ENCODE measurements at places on chromosomes 5 and 9.

GRCh38 chr5:95600557-95600956 is 19.3 kb upstream of the GPR150 start:
- no peak overlapping the region for H3K27ac ChIP-seq
- peaks cover 9% of the 10 kb centered on the region for H3K4me1 ChIP-seq
- no peaks in the 10 kb centered on the region for H3K27me3 ChIP-seq
- no peak for DNase-seq
- H3K4me3 ChIP-seq = no peak overlapping the region
- peaks cover 25% of the 10 kb centered on the region for H3K36me3 ChIP-seq

- H3K36me3 ChIP-seq = no peaks in the 10 kb centered on the region
- H3K4me3 ChIP-seq = no peak overlapping the region
- DNase-seq = no peak
- no peak overlapping the region for H3K27ac ChIP-seq
Observed at GRCh38 chr5:147887930-147888329, 9.4 kb downstream of the SCGB3A2 start.

DNA sequence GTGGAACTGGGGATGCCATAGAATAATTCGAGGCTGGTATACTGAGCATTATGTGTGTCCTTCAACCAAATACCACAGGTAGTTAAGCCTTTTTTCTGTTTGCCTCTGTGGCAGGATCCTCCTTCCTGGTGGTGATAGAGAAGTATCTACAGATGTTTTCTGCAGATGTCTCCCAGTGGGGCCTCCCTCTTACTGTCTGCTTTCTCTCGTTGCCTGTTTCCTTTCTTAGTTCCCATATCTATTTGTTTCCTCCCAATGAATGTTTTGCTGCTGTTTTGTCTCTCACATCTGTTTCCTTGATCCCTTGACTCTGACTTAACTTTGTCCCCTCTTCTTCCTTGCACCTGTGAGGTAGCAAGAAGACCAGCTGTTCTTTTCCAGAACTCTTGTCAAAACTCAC is 130.9 kb upstream of the NUDT12 start:
- H3K4me3 ChIP-seq = no peak overlapping the region
- H3K27ac ChIP-seq = no peak overlapping the region
- no peaks in the 10 kb centered on the region for H3K36me3 ChIP-seq
- no peak for DNase-seq
- H3K4me1 ChIP-seq = no peaks in the 10 kb centered on the region

- H3K4me1 ChIP-seq = no peaks in the 10 kb centered on the region
- no peak overlapping the region for H3K4me3 ChIP-seq
- no peaks in the 10 kb centered on the region for H3K36me3 ChIP-seq
- H3K27me3 ChIP-seq = peaks cover 12% of the 10 kb centered on the region
- H3K27ac ChIP-seq = no peak overlapping the region
- DNase-seq = no peak
Observed at GRCh38 chr5:88875341-88876234, 7.4 kb downstream of the MEF2C start.

- peak overlapping the region; percentile 62 for H3K4me3 ChIP-seq
Observed at GRCh38 chr5:124888050-124888506, 141.6 kb upstream of the ZNF608 start.

DNA sequence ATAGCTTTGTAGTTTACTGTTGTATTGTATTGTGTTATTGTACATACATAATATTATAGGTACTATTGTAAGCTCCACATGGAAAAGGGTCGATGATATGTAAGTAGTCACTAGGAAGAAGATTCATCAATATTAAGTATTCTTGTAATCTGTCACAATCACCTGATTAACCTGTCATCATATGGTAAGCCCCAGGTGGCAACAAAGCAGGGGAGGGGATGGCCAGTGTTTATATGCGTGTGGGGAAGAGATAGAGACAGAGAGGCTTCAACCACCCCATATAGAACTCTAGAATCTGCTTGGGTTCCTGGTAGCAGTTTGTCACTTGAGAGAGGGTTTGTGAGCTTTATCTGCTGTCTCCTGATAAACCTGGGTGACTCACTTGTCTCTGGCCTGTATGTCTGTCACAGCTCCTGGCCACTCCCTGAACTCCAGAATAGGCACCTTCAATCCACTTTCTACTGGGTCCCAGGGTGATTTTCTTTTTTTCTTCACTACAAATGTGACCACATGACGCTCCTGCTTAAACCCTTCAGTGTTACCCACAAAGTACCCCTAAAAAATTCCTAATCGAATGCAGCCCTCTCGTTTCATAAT is 48.9 kb upstream of the CPEB4 start:
- peaks cover 3% of the 10 kb centered on the region for H3K27me3 ChIP-seq
- no peaks in the 10 kb centered on the region for H3K36me3 ChIP-seq
- no peak for DNase-seq
- H3K4me1 ChIP-seq = peaks cover 8% of the 10 kb centered on the region
- no peak overlapping the region for H3K27ac ChIP-seq

GRCh38 chr5:144585681-144586080 is 415.0 kb downstream of the KCTD16 start:
- peak; percentile 11 for DNase-seq
- peaks cover 3% of the 10 kb centered on the region for H3K27me3 ChIP-seq
- peak overlapping the region; percentile 57 for H3K27ac ChIP-seq
- no peak overlapping the region for H3K4me3 ChIP-seq
- H3K36me3 ChIP-seq = no peaks in the 10 kb centered on the region

DNA sequence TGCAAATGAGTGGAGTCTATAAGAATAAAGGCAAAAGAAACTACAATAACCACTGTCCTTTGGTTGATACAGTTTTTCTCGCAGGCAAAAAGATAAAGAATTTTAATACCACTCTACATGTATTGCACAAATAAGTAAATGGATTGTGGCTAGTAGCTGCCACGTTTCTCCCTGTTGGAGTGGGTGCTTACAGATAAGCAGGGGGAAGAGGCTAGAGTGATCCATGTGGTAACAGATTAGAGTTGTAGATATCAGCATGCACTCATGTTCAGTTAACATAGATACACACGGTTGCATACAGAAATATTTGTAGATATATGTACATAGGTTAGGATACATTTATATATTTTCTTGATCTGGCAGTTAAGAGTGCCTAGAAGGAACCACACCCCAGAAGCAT is 179.5 kb downstream of the ARHGEF28 start:
- peaks cover 26% of the 10 kb centered on the region for H3K27me3 ChIP-seq
- peaks cover 2% of the 10 kb centered on the region for H3K4me1 ChIP-seq
- no peak overlapping the region for H3K4me3 ChIP-seq
- H3K36me3 ChIP-seq = no peaks in the 10 kb centered on the region

DNA sequence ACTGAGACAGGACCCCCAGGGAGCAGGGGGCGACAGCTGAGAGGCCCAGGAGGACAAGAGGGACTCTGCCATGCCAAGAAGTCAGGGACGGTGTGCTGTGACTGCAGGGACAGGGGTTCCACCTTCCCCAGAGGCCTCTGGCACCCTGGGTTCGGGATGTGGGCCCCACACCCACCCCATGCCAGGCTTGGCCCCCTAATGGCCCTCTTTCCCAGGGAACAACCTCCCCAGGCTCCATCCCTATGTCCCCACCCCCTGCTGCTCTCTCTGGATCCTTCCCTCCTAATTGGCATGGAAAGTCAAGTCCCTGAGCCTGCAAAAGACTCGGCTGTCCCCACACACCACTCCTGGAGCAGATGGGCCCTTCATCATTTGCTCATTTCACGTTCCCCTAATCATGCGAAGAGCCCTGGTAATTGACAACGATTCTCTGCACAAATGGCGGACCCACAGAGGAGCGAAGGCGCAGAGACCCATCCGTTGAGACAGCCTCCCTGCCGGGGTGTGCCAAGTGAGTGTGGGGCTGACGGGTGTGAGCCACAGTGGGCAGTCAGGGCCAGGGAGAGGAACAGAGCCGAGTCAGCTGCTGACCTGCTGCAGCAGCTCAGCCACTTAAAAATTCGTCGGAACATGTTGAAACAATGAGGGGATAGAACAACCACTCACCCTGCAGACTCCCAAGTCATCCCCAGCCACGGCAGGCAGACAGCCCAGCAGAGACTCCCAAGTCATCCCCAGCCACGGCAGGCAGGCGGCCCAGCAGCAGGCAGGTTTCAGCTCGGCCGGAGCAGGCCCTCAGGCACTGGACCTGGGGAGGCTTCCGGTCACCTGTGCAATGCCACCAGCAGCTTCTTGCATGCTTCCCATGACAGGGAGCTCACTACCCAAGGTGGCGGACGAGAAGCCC is 109.0 kb downstream of the VAV2 start:
- DNase-seq = no peak
- no peaks in the 10 kb centered on the region for H3K36me3 ChIP-seq
- no peak overlapping the region for H3K4me3 ChIP-seq

DNA sequence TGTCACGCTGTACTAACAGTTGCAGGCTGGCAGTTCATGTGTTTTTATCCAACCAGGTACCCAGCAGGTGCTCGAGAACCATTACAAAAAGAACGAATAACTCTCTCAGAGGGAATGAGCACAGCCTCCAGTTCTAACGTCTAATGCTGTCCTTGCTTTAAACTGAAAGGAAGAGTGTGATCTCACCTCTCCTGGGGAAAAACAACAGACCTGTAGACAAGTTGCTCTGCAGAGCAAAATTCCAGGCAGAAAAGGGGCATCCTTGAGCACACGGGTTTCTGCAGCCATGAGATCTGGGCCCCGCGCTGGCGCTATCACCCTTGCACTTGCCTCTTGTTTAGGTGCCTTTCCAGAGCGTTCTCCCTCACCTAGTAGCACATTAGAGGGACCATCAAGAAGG is 92.5 kb upstream of the DNAH5 start:
- no peaks in the 10 kb centered on the region for H3K36me3 ChIP-seq
- peaks cover 8% of the 10 kb centered on the region for H3K27me3 ChIP-seq
- DNase-seq = no peak
- H3K4me1 ChIP-seq = peaks cover 60% of the 10 kb centered on the region
- H3K4me3 ChIP-seq = peak overlapping the region; percentile 57

- no peak overlapping the region for H3K27ac ChIP-seq
- no peaks in the 10 kb centered on the region for H3K36me3 ChIP-seq
- peaks cover 12% of the 10 kb centered on the region for H3K27me3 ChIP-seq
- no peak overlapping the region for H3K4me3 ChIP-seq
Observed at GRCh38 chr5:168613396-168613795, 34.2 kb upstream of the PANK3 start.

DNA sequence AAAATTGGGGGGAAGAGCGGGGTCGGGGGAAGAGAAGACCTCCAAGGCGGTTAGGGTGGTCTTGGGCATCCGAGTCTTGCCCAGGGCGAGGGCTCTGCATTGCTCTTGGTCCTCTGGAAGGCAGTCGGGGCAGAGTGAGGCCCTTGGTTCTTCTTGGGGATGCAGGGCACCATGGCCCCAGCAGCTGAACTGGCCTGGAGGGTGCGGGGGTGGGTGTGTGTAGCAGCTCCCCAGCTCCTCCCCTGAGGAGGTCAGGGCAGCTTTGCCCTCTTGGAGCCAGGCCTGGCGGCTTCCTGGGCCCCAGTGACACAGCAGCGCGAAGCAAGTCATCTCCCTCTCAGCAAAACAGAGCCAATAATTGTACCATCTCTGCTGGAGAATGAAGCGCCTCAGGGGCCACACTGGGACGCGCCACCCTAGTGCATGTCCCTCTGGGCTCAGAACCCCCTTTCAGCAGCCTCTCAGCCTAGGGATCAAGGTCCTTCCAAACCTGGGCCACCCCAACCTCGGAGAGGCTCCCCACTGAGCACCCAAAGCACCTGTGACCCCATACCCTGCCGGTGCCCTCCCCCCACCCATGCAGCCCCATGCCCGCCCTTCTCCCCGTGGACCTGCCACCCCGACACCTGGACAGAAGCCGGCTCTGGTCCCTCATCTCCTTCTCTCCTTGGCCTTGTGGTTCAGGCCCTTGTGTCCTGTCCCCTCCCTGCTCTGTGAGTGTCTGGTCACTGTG is 10.4 kb upstream of the RXRA start:
- H3K27ac ChIP-seq = no peak overlapping the region
- H3K27me3 ChIP-seq = peaks cover 3% of the 10 kb centered on the region
- peaks cover 12% of the 10 kb centered on the region for H3K36me3 ChIP-seq
- H3K4me3 ChIP-seq = no peak overlapping the region

DNA sequence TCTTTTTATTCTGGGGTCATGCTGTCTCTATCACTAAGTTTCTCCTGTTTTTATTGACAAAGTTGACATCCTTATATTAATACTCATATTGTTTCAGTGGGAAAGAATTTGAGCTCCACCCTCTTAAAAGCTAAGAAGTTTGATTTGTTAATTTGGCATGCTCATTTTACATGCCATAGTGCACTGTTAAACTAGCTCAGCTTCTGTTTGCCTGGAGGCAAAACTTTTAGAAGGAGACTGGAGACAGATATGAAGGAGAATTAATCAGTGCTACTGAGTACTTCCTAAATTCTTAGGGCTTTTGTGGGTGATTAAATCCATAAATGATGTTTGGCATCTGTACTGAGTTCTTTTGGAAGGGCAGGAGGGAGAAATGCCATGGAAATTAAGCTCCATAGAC is 138.9 kb downstream of the NTRK2 start:
- peaks cover 2% of the 10 kb centered on the region for H3K27me3 ChIP-seq
- peaks cover 44% of the 10 kb centered on the region for H3K4me1 ChIP-seq
- no peak for DNase-seq
- H3K36me3 ChIP-seq = no peaks in the 10 kb centered on the region

DNA sequence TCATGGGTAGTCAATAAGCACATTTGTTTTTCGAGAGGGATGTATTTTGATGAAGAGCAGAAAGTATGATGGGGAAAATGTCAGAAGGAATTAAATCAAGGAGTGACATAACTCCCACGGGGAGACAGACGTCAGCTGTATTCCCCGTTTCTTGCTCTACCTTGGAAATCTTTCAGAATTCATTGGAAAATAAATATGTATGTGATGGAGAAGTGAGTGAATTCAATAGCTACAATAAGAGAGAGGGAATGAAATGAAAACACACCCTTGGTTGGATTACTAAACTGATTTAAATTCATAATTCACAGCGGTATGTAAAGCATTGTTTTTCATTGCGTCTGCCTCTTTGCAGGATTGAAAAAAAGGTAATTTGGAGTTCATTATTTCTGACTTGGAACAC is 209.7 kb upstream of the KLF4 start:
- H3K4me3 ChIP-seq = no peak overlapping the region
- no peaks in the 10 kb centered on the region for H3K36me3 ChIP-seq
- H3K4me1 ChIP-seq = no peaks in the 10 kb centered on the region
- DNase-seq = no peak
- H3K27ac ChIP-seq = no peak overlapping the region
- H3K27me3 ChIP-seq = peaks cover 7% of the 10 kb centered on the region

GRCh38 chr5:83687124-83687619 is 33.5 kb downstream of the HAPLN1 start:
- H3K27me3 ChIP-seq = no peaks in the 10 kb centered on the region
- peaks cover 10% of the 10 kb centered on the region for H3K36me3 ChIP-seq
- H3K4me1 ChIP-seq = no peaks in the 10 kb centered on the region
- no peak for DNase-seq
- no peak overlapping the region for H3K27ac ChIP-seq
- no peak overlapping the region for H3K4me3 ChIP-seq

GRCh38 chr9:77975036-77975435 is 56.6 kb downstream of the GNAQ start:
- H3K27me3 ChIP-seq = no peaks in the 10 kb centered on the region
- H3K27ac ChIP-seq = no peak overlapping the region
- H3K4me1 ChIP-seq = peaks cover 55% of the 10 kb centered on the region
- DNase-seq = no peak
- H3K36me3 ChIP-seq = peaks cover 40% of the 10 kb centered on the region

GRCh38 chr5:10682801-10683525 is 78.1 kb downstream of the DAP start:
- H3K27me3 ChIP-seq = peaks cover 3% of the 10 kb centered on the region
- no peaks in the 10 kb centered on the region for H3K4me1 ChIP-seq

- H3K27me3 ChIP-seq = peaks cover 38% of the 10 kb centered on the region
- no peak overlapping the region for H3K27ac ChIP-seq
- H3K4me1 ChIP-seq = peaks cover 47% of the 10 kb centered on the region
Observed at GRCh38 chr9:93813221-93814076, 141.7 kb downstream of the BARX1 start.

- no peak overlapping the region for H3K4me3 ChIP-seq
- H3K4me1 ChIP-seq = peaks cover 19% of the 10 kb centered on the region
Observed at GRCh38 chr5:10445352-10445751, 3.7 kb downstream of the ROPN1L start.
